ENCODE measurements at places on chromosomes 1 and 21. TPM values are rescaled to one million over a fixed set of nuclear protein-coding genes. Genes with fewer than 3 reads are reported as not detected.

DNA sequence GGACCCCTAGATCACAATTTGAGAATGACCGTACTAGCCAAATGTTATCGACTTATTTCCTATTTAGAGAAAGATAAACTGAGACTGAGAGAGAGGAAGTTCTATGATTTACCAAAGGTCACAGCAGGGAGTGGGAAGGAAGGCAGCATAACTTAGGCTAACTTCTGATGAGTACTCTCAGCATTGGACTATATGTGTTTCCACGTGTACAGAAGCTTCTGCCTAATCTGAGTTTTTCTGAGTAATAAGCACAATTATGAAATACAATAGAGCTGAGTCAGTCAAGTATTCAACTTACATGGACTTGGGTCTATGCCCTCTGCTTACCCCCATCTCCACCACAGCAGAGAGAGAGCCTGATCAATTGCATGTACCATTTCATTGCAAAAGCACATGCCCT is 88.1 kb upstream of the HIVEP3 start:
- no peak for DNase-seq

DNA sequence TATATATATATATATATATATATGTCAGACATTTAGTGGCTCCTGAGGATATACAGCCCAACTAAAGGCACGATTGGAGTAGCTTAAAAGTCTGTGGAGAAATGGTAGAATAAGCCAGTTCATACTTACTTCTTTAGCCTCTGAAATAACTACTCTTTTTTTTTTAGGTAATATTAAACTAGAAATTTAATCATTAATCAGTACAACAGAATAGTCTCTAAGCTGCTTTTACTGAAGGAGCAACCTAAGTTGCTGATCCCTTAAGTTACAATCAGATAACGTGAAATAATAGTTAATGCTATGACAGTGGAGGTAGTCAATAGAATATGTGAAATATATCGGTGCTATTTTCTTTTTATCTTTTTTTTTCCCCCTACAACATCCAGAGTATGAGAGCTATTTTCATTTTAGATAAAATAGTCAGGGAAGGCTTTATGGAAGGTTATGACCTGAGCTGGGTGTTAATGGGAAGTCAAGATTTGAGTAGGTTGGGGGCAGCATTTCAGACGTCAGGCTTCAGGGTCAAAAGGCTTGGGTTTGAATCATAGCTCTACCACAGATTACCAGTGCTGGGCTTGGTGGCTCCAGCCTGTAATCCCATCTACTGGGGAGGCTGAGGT is 15.6 kb downstream of the ZMPSTE24 start:
- no peak for DNase-seq

The P3H1 gene
- 35.5 TPM for polyA plus RNA-seq

DNA sequence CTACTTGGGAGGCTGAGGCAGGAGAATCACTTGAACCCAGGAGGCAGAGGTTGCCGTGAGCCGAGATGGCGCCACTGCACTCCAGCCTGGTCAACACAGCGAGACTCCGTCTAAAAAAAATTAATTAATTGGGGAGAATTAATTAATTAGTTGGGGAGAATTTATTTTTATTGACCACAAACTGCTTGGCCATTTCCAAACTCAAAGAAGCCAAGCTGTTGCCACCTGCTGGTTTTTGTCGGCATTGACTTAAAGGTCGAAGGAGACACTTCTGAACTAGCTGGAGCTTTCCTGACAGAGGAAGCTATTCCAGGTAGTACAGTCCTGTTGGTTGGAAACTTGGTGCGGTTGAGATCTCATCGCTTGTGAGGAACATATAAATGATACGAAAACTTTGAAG is 13.1 kb downstream of the MAP1LC3C start:
- DNase-seq, result no peak

- no peak for DNase-seq
Measured at GRCh38 chr1:65606426-65606825, 186.0 kb downstream of the LEPR start.

The PDE9A gene
- polyA plus RNA-seq, result 33.2 TPM

GRCh38 chr1:77540501-77541161 is 141.8 kb downstream of the ZZZ3 start:
- DNase-seq, result no peak

DNA sequence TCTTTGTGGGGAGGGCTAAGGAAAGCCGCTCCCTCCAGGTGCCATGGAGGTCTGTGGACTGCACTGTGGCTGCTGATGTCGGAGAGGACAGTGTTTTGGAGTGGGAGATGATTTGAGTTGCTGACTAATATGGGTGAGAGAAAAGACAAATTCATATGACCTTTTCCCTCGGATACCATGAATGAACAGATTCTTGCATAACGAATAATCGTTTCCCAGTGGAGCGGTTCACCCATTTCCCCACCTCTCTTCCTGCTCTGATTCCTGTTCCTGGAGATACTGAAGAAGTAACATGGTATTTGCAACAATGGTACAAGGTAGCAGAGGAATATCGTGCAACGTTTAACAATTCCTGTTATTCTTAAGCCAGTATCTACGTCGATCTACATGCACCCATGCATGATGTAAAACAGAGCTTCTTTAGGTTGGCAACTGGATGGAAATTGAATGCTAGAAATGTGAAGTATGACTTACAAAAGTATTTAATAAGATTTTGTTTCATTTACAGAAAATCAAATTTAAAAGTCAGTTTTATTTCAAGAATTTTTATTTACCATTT is 227.1 kb downstream of the TOMM20 start:
- DNase-seq, result no peak

The ATP6V1G3 gene
- not detected for polyA plus RNA-seq

The HSF2BP gene
- polyA plus RNA-seq, result 0.37 TPM

DNA sequence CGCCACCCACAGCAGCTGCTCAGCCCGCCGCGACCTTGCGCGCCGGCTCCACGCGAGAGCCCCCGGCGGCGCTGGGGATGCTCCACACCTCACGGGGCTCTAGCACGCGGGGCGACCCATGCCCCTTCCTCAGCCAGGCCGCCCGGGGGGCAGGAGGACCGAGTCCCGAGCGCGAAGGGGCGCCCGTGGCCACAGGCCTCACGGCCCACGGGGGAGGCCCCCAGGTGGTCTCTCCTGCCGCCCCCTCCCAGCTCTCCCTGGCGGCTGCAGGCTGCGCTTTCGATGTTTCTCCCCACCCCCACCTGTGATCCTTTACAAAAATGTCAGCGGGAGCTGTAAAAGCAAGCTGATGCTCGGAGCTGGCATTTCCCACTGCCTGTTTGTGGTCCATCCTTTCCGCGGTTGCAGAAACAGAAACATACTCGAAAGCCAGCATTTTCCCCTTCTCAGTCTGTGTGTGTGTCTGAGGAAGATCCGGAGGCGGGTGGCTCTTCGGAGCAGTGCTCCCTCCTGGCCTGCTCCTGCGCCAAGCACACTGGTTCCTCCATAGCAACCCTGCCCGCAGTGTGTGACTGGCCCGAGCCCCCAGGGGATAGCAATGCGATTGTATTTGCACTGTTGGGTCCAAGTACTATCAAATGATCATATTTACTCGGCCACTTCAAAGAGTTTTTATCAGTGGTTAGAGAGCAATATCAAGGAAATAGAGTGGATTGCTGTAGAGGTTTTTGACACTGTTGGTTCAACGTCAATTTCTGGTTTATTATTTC is 2.1 kb downstream of the KIF26B start:
- DNase-seq, result no peak

The FAM163A gene
- 0.30 TPM for polyA plus RNA-seq

DNA sequence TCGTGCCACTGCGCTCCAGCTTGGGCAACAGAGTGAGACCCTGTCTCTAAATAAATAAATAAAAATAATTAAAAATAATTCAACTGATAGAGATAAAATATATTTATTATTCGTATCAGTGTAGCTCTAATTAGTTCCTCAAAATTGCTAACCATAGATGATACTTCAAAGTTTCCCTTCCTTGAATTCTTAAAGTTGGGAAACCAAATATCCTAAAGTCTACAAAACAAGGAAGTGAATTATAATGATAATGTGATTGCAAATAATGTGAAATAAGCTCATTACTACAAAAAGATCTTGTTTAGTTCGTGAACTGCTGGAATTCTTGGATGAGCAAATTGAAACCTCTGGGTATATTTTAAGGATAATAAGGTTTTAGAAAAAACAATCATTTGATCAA is 60.5 kb downstream of the NUP210L start:
- no peak for DNase-seq

GRCh38 chr1:106555571-106555970 is 500.9 kb upstream of the PRMT6 start:
- DNase-seq, result no peak

The AMPD1 gene
- polyA plus RNA-seq, result not detected

- DNase-seq, result no peak
Measured at GRCh38 chr1:95352767-95353166, 118.8 kb downstream of the RWDD3 start.

DNA sequence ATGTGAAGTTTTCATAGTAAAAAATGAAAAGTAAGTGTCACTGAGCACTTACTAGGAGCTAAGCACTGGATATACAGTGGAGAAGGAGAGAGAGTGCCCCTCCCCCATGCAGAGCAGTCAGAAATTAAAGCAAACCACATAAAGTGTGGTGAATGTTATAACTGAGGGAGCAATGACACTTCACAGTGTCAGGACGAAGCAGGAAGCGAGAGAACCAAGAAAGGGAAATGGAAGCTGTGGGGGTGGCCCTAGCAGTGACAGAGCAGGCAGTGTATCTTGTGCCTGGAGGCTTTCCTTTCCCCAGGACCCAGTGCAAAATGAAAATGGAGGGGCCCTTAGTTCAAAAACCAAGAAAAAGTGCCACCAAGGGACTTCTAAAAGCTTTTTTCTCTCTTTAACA is 21.5 kb upstream of the RCAN3 start:
- no peak for DNase-seq

DNA sequence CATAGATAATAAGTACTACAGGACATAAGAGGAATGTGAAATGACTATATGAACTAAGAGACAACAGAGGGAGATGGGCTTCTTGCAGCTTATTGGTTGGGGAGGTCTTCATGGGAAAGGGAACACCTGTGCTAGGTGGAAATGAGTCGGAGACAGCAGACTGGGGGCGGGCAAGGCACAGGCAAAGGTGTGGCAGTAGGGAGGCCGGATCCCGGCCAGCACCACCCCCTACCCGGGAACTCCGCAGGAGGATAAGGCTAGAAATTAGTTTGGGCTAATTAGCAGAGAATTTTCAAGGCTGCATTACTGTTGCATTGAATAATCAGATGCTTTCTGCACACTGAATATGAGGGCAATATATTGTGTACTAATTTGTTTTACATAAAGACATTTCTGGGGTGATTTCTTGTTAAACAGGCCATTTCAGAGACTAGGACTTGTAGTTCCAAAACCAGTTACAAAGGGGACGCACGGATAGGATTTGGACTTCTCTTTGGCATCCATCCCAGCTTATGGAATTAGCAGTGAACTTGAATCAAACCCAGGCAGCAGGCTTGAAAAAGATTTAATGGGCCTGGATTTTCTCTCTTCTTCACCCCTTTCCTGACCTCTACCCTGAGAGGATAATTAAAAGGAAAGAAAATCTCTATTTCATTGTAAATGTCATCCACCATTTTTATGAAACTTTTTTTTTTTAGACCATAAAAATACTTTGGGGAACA is 2.2 kb upstream of the HUNK start:
- no peak for DNase-seq

DNA sequence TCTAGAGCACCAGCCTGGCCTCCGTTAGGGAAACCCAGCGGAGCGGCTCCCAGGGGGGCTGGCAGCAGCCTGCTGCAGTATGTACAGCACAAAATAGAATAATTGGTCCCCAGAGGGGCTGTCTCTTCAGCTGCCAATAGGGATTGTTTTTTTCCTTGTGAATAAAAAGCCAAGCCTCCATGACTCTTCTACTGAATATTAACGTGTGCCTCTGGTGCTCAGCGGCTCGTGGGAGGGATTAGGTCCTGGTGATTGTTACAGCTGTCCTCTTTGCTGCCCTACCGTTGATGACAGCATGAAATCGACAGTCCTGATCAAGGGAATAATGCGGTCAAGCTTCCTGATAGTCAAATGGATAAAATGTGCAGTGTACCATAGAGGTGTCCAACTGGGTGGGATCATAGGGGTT is 190.7 kb upstream of the RUNX1 start:
- DNase-seq, result no peak

GRCh38 chr21:32119389-32119788 is 159.5 kb downstream of the MIS18A start:
- no peak for DNase-seq

GRCh38 chr1:59288046-59288445 is 8.8 kb upstream of the FGGY start:
- no peak for DNase-seq

The TRIM46 gene
- 1.1 TPM for polyA plus RNA-seq

The SPATA45 gene
- polyA plus RNA-seq, result not detected

DNA sequence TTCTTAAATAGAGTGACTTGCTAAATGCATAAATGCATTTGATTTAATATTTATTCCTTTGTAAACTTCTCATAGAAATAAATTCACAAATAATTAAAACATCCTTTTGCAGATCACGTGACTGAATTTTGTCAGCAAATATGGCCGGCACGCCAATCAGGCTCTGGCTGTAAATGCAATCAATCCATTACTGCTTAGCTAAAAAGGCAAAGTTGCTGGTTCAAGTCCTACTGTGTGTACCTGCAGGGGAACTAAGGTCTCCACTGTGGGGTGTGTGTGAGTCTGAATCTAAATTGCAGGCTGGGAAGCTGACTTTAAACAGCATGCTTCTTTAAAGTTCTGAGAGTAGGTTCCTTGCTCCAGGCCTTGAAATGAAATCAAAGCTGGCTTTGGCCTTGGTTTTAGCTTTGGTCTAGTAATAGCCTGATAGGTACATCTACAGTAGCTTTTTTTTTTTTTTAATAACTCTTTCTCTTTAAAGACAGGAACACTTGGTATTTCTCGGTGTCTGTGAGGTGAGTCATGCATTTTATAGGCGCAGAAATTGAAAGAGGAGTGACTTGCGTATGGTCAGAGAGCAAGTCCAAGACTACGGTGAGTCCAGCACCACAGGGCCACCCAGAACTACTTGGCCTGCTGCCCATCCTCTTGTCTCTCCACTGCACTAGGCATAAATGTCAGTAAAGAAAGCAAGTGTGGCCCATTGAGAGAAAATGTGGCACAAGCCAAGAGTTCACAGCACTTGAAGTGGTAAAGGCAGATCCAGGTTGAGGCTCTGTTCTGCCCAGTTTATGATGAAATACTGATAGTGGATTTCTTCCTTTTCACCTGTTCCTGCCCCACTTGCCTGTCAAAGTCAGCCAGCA is 36.2 kb upstream of the LYST start:
- no peak for DNase-seq

The SPATA1 gene
- polyA plus RNA-seq, result 0.24 TPM

The DNALI1 gene
- 8.8 TPM for polyA plus RNA-seq

GRCh38 chr1:183879494-183879893 is 74.6 kb downstream of the RGL1 start:
- no peak for DNase-seq

- DNase-seq, result no peak
Measured at GRCh38 chr1:186164773-186165172, 210.3 kb downstream of the TPR start.

All from urinary bladder (tissue), 4 donors.